ENCODE measurements at places on chromosomes 13 and 19.

GRCh38 chr19:33795370-33796163 is 1.1 kb upstream of the KCTD15 start:
- no peak for DNase-seq

GRCh38 chr13:45315520-45316167 is 25.3 kb downstream of the TPT1 start:
- DNase-seq: no peak

- no peak for DNase-seq
Observed at GRCh38 chr19:42068756-42069571, 1.0 kb downstream of the GRIK5 start.

GRCh38 chr19:42658076-42658475 is 63.4 kb upstream of the CEACAM8 start:
- DNase-seq: no peak

- DNase-seq: no peak
Observed at GRCh38 chr19:1577929-1578618, 9.9 kb upstream of the MEX3D start.

DNA sequence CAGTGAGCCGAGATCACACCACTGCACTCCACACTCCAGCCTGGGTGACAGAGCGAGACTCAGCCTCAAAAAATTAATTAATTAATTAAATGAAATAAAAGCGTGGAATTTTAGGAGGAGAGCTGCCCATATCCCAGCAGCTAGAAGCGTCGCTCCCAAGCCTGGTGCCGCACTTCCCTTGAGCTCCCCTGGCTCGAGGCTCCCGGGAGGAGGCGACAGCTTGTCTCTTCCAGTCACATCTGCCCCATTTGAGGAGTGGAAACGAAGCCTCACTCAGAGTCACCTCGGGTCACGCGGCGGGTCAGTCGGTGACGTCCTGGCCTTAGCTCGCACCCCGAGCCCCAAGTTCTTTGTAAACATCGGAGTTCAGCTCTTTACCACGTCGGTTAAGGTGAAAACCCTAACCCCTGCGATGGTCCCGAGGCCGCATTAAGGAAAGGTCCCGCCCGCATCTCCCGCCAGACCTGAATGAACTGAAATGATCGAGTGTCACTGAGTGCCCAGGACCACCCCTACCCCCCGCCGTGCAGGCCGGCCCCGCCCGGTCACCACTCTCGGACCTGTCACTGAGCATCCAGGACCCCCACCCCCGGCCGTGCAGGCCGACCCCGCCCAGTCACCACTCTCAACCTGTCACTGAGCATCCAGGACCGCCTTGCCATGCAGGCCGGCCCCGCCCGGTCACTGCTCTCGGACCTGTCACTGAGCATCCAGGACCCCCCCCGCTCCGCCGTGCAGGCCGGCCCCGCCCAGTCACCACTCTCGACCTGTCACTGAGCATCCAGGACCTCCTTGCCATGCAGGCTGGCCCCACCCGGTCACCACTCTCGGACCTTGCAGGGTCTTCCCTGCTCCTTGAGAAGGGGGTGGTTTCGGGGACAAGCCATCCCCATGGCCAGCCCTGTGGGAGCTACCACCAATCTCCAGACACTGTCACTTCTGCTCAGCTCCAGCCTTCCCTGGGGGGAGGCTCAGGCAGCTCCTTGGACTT is 176.9 kb downstream of the KDM4B start:
- no peak for DNase-seq

- no peak for DNase-seq
Observed at GRCh38 chr13:70080012-70080411, 27.6 kb upstream of the ATXN8OS start.

GRCh38 chr13:50928659-50929462 is 19.3 kb downstream of the RNASEH2B start:
- DNase-seq: no peak

DNA sequence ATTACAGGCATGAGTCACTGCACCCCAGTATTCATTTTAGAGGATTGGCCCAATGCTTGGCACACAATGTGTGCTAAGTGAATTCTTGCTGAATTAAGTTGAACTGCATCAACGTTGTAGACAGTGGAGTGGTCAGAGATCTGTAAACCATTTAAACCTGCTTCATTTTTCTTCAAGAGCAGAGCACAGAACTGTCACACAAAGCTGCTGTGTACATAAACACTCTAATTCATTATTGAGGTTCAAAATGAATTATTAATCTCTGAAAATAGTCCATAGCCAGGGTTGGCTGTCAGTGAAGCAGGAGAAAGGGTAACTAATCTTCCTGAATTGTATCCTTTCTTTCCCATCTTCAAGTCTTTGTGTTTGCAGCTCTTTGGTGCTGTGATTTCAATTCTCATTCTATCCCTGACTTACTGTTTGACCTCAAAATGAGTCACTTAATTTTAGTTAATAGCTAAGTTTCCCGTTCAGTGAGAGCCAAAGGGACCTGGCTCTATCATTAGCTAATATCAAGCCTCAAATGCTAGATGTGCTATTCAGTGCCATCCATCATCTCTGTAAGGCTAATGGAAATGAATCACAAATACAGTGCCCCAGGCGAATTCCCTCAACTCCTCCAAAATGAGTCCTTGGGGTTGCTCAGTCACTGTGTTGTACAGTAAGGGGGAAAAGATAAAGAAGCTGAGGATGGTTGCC is 77.0 kb upstream of the TSC22D1 start:
- DNase-seq: no peak

DNA sequence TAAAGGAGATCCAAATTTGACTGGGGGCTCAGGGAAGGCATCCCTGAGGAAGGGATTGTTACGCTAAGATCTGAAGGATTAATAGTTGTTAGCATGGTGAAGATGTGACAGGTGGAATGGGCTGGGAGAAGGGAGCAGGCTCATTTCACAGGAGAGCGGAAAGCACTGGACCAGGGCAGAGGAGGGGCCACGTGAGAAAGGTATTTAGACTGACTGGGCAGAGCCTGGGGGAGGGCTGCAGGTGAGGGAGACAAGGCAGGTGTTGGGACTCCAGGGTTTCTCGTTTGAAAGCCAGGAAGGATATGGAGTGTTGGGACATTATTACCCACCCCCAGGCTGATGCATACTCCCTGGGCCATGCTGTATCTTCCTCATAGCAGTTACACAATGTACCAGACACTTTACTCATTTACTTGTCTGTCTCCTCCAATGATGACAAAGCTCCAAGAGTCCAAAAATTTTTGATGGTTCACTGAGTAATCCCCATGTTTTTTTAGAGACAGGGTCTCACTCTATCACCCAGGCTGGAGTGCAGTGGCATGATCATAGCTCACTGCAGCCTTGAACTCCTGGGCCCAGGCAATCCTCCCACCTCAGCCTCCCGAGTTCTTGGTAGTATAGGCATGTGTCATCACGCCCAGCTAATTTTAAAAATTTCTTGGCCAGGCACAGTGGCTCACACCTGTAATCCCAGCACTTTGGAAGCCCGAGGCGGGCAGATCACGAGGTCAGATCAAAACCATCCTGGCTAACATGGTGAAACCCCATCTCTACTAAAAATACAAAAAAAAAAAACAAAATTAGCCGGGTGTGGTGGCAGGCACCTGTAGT is 2.3 kb downstream of the TRAPPC6A start:
- no peak for DNase-seq

DNA sequence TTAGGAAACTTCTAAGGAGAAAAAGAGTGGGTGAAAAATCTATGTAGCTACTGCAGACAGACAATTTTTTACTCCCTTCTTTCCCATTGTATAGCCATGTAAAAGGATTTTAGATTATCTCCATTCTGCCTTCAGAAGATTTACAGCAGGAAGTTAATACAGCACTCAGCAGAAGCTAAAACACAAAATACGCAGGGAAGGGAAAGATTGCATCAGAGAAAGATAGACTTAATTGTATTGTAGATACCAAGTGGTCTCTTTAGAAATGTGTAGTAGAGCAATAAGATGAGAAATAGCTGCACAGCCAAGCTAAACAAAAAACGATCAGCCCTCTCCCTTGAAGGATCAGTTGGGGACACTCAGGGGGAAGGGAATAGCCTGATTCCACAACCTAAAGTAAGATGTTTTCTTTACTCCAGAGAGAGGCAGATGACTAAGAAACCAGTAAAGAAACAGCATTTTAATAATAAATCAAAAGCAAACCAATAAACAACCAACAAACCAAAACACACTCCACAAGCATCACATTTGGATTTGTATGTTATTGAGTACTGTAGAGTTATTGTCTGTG is 236.7 kb upstream of the SLITRK1 start:
- DNase-seq: no peak
